ENCODE measurements at places on chromosomes 5 and 9.

DNA sequence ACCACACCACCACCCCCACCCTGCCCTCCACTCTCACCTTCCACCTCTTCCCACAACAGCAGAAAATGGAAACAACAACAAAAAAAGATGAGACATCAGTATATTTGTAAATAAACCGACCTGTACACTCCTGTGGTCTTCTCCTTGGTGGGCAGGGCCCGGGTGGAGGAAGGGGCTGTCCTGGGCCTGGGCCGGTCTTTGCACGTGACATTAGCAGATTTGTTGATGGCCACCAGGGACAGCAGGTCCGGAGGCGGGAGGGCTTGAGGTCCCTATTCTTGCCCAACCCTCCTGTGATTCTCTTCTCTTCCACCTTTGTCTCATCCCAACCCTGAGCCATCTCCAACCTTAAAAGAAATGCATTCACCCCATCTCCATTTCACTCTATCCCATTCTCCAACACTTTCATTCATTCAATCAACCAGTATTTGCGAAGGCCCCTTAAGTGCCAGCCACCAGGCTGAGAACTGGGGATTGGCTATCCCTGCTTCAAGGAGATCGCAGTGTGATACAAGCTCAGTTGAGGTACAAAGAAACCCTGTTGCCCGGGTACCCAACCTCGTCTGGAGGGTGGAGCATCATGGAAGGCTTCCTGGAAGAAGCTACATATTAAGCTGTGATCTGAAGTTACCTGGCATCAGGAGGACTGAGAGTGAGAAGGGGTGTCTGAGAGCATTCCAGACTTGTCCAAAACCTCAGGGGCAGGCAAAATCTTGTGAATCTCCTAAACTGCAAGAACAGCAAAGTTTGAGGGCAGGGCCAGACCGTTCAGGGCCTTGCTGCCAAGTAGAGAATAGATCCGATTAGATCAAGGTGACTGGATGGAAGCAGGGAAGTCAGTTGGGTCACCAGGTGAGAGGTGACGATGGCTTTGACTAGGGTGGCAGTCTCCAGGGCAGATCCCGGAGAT is 87.4 kb downstream of the LMX1B start:
- DNase-seq = no peak

DNA sequence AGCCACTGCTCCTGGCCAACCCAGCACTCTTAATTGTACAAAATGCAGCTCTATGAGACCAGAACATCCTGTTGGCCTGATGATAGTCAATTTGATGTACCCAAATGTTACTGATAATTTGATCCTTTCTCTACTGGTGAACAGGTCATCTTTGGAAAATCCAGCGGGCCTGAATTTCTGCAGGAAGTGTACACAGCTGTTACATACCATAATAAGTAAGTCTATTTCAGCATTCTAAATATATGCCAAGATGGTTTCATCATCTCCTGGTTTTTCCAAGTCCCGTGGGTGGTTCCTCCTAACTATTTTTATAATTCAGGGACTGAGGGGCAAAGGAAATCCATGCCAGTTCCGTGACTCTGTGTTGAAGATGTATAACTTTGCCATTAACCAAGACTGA is 155.4 kb downstream of the DOCK8 start:
- no peak for DNase-seq

GRCh38 chr5:86557920-86558319 is 59.8 kb upstream of the COX7C start:
- no peak for DNase-seq

DNA sequence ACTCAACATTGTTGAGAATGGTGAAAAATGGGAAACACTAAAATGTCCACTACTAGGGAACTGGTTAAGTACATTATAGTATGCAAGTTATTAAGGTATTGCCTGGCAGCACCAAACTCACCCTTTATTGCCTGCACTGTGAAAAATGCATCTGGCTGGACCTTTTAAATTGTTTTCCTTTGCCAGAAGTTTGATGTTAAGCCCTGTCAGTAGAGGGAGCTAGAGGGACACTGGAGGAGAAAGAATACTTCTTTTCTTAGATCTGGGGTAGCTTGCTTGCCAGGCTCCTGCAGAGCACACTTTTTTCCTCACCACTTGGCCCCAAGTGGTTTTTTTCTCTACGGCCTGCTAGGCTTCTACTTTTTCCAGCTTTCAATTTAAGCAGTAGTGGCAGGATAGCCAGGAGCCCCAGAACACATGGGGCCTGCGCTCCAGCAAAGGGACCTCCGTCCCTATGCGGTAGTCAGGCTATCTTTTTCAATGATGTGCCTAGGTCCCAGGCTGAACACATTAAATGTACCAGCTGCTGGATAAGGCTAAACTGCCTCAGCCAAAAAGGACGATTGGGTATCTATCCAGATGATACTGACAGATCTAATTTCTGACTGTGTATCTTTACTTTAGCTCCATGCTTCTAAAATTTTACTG is 8.0 kb upstream of the HABP4 start:
- no peak for DNase-seq

GRCh38 chr5:91381774-91382359 is 1.2 kb downstream of the ARRDC3 start:
- no peak for DNase-seq

- DNase-seq = no peak
Observed at GRCh38 chr5:69091771-69092170, 2.0 kb upstream of the SLC30A5 start.

DNA sequence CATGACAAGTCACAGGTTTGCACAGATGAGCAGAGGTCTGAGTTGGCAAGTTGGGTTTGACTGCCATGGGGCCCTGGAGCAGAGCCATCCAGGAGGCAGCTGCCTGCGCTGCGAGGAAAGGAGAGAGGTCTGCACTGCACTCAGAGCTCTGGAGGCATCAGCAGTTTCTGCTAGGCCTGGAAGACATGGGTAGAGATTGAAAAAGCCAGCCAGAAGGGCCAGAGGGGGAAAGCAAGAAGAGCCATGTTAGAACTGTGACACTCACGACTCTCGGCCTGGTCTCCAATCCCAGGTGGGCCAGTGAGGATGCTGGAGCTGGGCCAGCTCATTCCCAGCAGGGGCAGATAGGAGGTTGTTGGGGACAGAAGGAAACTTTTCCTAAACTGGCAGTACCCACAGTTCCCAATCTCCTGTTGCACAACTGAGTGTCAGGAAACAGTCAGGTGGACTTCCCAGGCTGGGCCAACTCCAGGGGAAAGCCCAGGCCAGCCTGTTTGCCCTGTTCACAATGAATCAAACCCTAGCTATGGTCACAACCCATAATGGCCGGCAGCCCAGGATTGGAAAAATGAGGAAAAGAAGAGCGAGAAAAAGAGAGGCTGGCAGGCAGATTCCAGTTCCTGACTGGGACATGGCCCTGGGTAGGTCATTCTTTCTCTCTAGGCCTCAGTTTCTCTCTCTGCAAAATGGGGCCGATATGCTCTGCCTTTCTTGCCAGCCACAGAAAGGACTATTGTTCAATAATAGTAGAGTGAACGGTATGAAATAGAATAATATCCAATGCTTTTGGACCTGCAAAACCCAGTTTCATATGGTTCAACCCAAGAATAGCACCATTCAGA is 7.8 kb upstream of the ORM1 start:
- no peak for DNase-seq

DNA sequence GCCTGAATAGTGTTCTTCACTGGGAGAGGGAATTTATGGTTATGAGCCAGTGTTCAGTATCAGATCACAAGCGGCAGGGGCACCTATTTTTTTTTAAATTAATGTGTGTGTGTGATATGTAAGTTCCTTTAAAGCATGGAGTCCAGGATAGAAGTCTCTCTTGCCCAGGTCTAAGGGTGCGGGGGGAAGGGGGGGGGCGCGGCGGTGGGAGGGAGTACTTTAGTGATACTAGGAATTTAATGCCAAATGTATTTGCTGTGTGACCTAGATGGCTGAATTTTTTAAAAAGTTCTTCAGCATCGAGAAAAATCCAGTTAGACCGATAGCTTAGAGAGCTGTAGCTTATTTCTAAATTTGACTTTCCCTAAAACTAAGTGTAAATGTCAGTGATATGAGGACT is 1.5 kb upstream of the FCHO2 start:
- DNase-seq = no peak

DNA sequence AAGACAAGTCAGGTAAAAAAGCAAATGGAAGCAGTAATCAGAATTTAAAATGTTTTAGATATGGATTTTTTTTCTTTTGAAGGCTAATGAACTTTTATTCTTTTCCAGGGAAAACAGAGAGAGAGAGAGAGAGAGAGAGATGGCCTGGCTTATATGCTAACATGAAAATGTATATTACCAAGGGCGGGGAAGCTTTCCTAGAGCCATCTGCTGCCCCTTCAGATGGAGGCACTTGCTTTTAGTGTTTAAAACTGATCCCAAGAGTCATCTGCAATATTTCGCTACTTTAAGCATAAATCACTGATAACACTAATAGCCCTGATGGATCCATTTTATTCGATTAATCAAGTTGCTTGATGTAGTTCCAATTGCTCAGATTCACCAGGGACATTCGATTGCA is 186.1 kb upstream of the ADAMTS16 start:
- no peak for DNase-seq

DNA sequence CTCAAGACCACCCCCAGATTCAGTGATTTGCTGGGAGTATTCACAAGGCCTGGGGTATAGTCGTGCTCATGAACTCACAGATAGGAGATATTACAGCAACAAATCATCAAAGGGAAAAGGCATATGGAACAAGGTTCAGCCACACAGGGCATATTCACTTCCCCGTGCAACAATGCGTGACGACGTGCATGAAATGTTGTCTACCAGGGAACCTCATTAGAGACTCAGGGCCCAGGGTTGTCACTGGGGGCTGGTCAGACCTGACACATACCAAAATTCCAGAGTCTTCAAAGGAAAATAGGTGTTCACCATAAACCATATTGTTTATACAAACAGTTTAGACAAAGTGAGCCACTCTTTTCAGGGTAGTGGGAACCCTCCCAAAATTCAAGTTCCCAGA is 212.4 kb downstream of the RFK start:
- DNase-seq = no peak

DNA sequence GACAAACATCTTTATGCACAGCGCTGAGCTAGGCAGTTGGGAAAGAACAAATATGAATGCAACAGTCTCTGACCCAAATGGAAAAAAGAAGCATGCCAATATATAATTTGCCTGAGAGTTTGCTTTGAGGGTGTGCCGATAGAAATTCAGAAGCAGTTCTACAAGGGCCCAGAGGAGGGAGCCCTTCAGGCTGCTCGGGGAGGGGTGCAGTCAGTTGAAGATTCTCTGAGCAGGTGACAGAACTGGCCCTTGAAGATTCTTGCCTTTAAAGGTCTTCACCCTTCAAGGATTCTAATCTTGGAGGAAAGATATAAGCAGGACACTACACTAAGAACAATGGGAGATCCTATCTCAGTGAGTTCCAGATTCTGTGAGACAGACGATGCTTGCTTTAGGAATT is 3.7 kb upstream of the PAPPA start:
- no peak for DNase-seq

DNA sequence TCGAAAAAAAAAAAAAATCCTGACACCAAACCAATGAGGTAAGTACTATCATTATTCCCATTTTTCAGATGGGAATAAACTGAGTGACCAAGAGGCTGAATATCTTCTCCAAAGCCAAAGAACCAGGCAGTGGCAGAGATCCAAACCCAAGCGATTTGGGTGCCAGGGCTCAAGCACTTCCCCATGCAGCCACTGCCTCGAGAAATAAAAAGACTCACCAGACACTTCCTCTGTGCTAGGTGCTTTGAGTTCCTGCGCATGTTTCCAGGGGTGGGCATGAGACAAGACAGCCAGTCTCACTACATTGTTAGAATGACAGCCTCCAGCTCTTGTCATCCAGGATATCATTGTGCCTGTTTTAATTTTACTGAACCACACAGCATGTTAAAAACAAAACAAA is 2.3 kb upstream of the RPL26L1 start:
- no peak for DNase-seq

DNA sequence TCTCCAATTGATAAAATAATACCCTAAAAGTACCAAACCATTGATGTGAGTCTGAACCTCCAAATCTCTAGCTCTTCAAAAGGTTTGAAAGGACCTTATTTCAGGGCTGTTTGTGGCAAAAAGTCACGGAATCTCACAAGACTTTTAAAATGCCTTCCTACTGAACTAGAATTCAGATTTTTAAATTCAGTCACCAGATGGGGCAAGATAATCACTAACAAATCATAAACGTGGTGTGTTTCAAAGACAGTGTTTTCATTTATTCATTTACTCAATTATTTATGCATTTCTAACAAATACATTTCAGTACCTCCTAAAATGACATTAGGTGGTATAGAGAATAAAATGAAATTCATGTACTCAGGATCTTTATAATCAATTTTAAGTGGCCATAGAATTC is 68.2 kb upstream of the SMC2 start:
- DNase-seq = no peak

DNA sequence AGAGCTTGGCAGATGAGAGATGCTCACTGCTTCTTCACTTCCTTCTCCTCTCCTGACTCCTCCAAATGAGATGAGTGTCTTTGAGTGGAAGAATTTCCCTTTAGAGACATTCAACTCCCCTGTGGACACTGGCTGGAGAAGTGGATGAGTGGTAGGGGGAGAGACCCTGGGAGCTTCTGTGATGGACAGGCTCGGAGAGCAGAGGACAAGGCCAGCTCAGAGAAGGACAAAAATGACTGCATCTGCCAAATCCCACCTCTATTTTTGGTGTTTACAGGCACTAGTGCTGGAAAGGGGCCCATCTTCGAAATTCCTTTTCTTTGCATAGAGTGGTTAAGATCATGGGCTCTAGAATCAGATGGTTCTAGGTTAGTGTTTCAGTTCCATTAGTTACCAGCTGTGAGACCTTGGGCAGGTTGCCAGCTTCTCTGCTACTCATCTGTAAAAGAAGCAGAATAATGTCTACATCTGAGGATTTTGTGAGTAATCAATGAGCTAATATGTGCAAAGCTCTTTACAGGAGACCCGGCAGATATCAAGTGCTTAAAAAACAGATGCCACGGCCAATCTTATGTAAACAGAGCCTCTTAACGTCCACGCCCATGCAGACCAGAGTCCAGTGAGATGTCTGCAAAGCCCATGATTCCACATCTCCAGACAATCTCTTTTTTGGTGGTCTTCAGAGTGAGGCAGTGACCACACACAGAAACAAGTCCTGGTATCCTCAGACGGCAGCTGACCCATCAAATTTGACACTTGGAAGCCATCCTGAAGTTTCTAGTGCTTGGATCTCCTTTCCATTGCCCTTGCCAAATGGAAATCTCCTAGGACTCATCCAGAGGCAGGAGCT is 13.6 kb upstream of the COL27A1 start:
- no peak for DNase-seq

GRCh38 chr5:886716-887325 is 5.8 kb downstream of the BRD9 start:
- DNase-seq = no peak

GRCh38 chr5:110784901-110785300 is 46.1 kb downstream of the SLC25A46 start:
- no peak for DNase-seq
